ENCODE measurements at places on chromosomes 3 and 15.

DNA sequence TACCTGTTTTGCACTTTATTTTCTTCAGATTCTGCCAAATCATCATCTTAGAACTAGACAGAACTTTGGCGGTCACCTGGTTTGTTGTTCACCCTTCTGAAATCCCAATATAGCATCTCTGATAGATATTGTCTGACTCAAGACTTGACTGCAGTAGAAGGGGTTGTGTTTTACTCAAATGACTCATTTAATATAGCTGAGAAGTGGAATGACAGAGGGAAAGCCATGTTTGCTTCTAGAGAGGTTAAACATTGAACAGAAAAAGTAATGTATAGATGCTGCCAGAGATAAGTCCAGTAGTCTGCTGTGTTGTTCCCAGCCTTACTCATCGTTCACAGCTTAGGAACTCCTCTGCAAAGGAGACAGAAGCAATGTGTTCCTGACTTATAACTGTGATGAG lies 402.0 kb downstream of the AGBL1 start:
- DNase-seq, result no peak

- DNase-seq, result no peak
Measured at GRCh38 chr15:90607361-90607760, 77.6 kb downstream of the CRTC3 start.

DNA sequence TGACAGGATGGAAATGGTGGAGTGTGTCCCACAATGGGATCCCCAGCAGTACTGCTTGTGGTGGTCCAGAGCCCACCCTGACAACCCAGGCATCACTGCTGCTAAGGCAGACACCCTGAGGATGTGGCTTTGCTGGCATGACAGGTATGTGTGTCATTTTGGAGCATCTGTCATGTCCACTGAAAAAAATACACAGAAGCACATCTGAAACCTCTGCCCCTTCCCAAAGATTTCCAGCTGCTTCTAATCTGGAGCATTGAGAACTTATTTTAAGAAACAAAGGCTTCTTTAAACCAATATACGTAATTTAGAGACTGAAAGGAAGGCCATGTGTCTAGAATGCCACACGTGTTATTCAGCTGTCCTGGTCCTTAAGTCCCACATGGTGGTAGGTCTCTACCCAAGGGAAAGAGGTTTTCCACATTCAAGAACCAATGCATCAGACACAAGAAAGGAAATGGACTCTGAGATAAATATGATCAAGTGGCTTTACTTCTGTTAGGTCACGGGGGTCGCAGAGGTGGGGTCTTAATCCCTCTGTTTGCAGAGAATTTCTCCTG lies 88.3 kb downstream of the PDZRN3 start:
- no peak for DNase-seq

GRCh38 chr15:70101459-70102113 lies 3.9 kb upstream of the TLE3 start:
- DNase-seq, result peak; percentile 73

GRCh38 chr3:107264888-107265287 lies 112.4 kb upstream of the CCDC54 start:
- no peak for DNase-seq

Measured in ACHN (cell line).